ENCODE measurements at places on chromosomes 13 and 19.

DNA sequence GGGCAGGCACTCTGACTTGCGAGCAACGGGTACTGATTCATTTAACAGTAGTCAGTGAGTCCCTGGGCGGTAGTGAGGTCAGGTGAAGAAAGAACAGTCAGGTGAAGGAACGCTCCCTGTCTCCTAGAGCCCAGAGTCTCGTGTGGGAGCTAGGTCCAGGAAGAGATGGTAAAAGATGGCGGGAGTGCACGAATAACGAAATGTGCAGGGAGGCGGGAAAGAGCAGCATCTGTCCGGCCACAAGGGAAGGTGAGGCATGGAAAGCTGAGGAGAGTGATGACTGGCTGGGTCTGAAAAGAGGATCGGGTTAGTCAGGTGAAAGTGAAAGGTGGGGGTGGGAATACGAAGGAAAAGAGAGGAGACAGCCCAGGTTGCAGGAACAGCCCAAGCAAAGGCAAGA lies 63.9 kb upstream of the SLC15A1 start:
- DNase-seq: no peak

GRCh38 chr13:48160606-48161278 lies 65.8 kb upstream of the MED4 start:
- DNase-seq: no peak

GRCh38 chr13:92947770-92948434 lies 278.7 kb upstream of the GPC6 start:
- no peak for DNase-seq

GRCh38 chr13:39422845-39423565 lies 180.0 kb downstream of the LHFPL6 start:
- no peak for DNase-seq

DNA sequence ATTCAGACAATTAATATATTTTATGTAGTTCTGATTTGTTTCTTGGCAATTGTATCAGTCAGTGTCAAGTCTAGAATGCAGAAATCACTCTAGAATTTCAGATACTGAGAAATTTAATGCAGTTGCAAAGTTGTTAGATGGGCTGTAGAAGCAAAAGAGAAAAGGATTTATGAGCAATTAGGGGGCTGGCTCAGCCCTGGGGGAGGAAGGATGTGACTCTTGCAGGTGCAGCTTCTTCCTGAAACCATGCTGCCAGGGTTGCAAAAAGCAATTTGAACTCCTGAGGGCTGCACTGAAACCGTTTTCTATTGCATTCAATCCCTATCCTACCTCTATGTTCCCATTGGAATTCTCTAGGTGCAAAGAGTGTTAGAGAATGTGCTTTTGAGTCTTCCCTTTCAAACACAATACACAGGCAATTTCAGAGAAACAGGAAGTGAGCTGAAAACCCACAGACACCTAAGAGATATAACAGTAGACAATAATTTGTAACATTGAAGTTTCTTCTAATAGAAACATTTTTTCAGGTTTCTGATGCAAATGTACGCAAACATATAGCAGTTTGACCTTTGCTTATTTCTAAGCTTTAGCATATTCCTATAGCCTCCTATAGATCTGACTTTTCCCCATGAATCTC lies 814.7 kb upstream of the ATXN8OS start:
- DNase-seq: no peak

DNA sequence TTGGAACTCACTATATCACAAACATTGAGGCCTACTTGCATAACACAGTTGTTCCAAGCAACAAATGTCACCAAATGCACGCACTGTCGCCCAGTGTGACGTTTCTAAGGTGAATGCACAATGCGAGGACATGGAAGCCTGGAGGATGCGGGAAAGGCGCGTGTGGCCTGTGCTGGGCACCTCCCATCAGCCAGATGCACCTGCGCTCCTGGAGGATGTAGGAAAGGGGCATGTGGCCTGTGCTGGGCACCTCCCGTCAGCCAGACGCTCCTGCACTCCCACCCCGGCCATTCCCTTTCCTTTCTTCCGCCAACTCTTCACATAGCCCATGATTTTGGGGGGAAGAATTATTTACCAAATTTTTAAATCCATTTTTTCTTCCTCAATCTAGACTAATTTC lies 202.4 kb upstream of the SOX1 start:
- no peak for DNase-seq

DNA sequence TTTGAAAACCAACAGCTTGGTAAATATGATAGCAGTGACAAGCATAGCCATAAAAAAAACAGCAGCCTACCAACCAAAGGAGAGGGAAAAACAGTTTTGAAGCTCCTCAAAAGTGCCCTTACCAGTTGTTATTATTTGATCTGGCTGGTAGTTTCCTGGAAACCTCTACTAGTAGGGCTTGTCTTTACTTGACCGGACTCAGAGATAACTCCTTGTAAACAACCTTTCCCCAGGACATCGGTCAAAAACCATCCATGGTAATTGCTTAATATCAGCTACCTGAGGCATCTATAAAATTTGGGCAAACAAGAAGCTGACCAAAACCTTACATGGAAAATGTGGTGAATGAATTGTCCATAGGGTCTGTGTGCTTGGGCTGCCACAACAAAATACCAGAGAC lies 210.9 kb downstream of the FGF14 start:
- no peak for DNase-seq

DNA sequence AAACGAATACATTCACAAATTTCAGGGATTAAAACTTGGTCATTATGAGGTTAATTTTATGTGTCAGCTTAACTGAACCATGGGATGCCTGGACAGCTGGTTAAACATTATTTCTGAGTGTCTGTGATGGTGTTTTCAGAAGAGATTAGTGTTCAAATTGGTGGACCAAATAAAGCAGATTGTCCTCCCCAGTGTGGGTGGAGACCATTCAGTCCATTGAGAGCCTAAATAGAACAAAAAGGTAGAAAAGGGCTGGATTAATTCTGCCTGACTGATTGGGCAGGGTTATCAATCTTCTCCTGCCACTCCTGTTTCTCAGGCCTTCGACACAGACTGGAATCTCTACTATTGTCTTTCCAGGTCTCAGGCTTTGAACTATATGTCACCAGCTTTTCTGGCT lies 203.8 kb upstream of the SLITRK6 start:
- DNase-seq: no peak

DNA sequence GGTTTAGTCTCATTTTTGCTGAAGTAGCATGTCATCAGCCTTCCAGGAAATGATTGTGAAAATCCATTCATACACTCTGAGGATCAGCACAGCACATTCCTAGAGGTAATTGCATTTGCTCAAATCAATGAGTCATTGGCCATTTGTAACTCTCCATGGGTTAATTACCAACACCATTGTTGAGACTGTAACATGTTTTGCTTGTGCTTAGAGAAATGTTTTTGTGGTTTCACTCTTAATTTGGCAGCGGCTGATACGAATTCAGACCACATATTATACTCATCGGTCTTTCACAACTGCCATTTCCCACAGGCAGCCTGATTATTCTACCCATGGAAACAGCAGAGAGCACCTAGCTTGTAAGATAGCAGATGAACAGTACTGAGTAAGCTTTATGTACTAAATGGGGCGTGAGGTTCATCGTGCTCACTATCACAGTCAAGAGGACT lies 110.3 kb downstream of the NHLRC3 start:
- DNase-seq: no peak

DNA sequence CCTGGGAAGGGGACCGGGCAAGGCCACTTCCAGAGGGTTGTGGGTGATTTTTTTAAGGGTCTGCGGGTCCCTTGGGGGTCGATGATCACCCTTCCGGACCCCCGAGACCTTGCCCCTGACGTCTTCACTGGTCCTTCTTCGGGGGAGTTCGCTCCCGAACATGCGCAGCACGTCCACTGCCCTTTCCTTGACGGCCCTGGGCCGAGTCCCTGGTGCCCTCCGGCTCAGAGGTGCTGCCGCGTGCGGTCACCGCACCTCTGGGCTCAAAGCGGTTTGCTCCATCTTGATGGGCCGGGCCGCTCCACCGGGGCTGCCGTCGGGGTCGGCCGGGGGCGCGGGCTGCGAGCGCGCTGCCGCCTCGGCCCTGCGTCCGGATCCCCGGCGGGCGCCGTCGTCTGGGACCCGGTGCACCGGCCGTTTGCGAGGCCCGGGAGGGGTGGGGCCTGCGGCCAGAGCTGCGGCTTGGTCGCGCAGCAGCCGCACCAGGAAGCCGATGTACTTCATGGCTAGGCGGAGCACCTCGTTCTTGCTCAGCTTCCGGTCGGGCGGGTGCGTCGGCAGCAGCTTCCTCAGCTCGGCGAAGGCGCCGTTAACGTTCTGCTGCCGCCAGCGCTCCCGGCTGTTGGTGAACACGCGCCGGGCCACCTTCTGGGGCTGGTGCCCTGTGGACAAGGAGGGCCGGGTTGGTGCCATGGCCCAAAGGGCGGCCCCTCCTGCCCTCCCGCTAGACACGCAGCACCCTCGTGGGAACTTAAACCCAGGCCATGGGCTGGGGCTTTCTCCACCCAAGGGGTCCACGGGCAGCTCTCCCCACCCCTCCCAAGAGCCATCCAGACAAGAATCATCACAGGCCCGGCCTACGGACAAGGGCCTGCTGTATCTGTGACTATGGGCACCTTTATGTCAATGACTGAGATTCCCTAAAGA lies 3.3 kb downstream of the LYL1 start:
- DNase-seq: no peak

GRCh38 chr19:35006342-35006998 lies 6.3 kb downstream of the GRAMD1A start:
- no peak for DNase-seq

GRCh38 chr19:40778706-40779284 lies 748 bp downstream of the RAB4B start:
- DNase-seq: no peak

- no peak for DNase-seq
These were observed 836.1 kb upstream of the PCDH20 start for GRCh38 chr13:62251734-62252133.

DNA sequence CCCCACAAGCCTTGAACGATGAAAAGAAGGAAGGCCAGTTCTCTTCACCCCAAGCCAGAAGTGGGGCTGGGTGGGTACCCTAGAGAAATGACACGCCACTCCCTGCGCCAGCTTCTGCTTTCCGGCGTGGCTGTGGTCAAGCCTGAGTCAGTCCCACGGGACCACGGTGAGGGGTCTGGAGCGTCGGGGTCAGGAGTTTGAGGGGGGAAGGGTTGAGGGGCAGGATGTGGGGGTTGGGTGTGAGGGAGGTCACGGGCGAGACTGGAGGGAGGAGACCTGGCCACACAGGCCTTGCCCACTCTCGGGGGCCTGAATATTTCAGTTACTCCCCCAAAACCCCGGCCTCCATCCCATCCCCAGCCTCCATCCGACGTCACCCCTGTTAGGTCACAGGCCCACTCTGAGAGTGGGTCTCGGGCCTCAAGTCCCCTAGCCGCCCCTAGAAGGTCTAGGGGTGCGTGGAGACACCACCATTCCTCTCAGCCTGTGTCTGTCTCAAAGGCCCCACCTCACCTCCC lies 500 bp upstream of the IFI30 start:
- no peak for DNase-seq

Measured in NCI-H1048 (cell line).